ENCODE measurements at places on chromosomes 7 and 10.

GRCh38 chr7:159033956-159034355 is 110.7 kb downstream of the VIPR2 start:
- no peak for DNase-seq

DNA sequence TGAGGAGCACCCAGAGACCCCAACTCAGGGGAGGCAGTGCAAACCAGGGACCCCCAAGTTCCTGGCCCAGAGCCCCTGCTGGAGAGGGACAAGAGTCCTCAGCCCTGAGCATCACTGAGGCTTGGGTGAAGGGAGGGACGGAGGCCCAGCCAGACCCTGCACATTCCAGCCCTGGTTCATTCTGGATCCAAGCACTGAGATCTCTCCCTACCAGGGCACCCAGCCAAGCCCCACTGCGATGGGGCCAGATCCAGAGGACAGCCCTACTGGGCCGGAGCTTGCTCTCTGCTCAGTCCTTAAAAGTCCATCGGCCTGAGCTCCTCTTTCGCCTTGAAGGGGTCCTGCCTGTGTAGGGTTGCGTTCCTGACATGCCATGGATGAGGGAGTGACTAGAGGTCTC is 40.5 kb upstream of the RABGEF1 start:
- DNase-seq = no peak

DNA sequence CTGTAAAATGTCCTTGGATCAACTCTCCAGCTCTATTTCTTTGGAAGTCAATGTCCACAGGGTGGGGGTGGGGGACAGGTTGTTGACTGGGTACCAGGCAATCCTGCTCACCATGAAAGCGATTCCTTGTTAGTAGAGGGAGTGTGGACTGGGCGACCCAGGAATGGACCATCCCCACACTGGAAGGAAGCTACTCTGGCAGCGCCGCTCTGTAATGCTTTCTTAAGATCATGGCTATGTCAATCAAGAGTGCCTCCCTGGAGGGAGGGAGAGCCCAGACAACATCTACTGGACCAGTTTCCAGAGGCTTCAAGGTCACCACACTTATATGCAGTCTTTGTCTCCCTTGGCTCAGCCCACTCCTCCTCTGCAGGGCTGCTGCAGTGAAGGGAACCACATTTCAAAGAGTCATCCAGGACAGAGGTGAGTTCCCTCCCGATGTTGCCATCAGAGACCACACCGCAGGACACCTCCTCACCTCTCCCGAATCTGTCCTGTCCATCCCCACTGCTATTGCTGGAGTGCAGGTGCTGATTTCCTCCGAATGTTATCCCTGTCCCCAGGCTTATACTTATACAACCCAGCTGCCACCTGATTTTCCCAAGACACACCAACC is 6.9 kb downstream of the GIMAP5 start:
- no peak for DNase-seq

DNA sequence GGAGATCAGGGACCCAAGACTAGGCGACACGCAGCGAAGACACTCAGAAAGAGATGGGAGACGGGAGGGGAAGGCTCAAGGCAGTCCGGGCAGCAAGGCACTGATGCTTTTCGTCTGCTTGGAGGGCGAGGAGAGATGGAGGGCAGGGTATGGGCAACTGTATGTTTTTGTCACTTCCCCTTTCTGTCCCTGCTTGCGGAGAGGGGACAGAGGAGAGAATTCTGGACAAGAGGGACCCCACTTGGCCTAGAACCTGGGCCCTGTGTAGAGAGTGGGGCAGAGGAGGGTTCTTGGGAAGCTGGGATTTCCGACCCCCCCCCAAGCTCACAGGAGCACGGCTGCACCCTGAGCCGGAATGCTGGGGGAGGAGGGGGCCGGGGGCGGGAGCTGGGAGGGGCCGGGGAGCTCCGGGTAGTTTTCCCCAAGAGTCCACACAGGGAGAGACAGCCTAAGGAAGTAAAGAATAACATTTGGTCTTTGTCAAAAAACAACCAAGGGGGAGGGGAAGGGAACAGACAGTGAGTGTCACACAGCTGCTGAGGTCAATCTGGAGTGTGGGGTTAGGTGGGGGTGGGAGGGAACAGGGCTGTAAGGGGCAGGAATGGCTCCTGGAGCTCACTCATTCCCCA is 1.8 kb downstream of the LRCH4 start:
- DNase-seq = no peak

DNA sequence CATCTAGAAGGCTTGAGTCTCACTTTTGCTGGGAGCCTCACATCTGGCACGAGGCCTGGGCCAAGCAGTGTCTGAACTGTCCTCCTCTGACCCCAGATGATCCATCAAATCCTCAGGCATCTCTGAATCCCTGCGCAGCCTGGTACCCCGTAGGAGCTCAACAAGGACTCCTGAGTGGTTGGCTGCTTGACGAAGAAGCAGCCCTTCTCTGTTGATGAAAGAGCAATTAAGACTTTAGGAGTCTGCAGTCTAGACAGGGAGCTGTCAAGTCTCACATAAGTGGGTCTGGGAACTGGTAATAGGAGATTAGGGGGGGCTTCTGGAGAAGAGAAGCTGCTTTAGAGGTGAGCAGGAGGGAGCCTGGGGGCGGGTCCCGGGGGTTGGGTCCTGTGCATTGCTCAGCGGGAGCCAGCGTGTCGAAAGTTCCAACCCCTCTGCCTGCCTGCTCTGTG is 326.0 kb downstream of the RPS24 start:
- no peak for DNase-seq

DNA sequence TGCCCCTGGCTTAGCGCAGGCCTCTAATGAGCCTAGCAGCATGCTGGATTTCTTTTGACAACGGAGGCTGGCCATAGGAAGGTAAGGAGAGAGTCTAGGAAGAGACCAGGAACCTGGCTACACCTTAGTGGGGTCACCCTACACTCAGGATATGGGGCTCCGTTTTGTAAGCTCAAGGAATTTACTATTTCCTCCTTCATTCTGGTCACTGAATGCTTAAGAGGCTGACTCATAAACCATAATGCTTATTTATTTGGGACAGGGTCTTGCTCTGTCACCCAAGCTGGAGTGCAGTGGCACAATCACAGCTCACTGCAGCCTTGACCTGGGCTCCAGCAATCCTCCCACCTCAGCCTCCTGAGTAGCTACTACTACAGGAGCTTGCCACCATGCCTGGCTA is 38.4 kb downstream of the CARD11 start:
- no peak for DNase-seq

GRCh38 chr7:149607683-149608082 is 110.1 kb upstream of the ZNF746 start:
- DNase-seq = no peak

GRCh38 chr10:48800007-48800675 is 115.5 kb downstream of the WDFY4 start:
- DNase-seq = no peak

DNA sequence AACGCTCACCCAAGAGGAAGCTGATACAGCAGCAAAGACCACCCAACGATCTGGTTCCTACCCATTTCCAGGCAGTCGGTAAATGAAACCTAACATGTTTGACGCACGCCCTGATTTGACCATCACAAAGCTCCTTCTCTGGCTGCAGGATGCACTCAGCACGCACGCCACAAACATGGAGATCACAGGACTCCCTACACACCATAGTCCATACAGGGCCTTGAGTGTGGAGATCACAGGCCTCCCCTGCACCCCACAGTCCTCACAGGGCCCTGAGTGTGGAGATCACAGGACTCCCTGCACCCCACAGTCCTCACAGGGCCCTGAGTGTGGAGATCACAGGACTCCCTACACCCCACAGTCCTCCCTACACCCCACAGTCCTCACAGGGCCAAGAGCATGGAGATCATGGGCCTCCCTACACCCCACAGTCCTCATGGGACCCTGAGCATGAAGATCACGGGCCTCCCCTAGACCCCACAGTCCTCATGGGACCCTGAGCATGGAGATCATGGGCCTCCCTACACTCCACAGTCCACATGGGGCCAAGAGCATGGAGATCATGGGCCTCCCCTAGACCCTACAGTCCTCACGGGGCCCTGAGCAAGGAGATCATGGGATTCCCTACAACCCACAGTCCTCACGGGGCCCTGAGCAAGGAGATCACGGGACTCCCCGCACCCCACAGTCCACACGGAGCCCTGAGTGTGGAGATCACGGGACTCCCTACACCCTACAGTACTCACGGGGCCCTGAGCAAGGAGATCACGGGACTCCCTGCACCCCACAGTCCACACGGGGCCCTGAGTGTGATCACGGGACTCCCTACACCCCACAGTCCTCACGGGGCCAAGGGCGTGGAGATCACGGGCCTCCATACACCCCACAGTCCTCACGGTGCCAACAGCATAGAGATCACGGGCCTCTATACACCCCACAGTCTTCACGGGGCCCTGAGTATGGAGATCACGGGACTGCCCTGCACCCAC is 409.2 kb downstream of the DNAJB6 start:
- no peak for DNase-seq

DNA sequence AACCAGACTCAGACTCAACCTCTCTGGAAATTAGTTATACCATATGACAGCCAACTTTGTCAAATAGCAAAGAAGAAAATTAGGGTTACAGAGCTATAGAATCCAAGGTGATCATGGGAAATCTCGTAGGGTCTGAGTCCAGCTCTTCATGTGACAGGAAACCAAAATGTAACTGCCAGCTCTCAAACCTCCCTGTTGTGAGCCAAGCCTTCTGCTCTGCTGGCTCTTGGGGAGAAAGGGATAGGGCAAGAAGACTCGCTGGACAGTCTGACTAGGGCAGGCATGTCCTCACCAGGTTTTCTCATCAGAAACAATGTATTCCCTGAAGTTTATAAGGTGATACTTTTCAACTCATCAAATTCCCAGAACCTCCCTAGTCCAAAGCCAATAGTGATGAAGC is 63.0 kb downstream of the CDHR3 start:
- DNase-seq = no peak

GRCh38 chr7:29158795-29159423 is 12.6 kb upstream of the CPVL start:
- DNase-seq = no peak

- no peak for DNase-seq
These were observed 20.3 kb upstream of the GNAT3 start for GRCh38 chr7:80532153-80532552.

DNA sequence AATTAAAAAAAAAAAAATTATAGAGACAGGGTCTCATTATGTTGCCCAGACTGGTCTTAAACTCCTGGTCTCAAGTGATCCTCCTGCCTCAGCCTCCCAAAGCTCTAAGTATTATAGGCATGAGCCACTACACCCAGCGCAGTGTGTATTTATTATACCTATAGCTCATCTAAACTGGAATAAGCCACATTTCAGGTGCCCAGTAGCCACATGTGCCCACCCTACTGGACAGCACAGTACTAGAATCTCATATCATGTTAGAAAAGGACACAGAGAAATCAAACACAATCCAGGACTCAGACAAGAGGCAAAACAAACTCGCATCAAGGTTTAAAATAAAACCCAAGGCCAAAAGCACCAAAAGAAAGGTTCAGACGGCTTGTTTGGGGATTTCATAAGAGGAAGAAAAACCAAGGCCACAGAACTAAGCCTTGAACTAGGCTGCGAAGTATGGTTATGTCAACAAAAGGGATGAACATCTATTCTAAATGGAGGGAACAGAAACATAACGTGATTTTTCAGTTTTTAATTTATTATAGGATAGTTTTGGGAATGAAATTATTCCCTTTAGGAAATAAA is 32.3 kb downstream of the SLC16A9 start:
- no peak for DNase-seq

DNA sequence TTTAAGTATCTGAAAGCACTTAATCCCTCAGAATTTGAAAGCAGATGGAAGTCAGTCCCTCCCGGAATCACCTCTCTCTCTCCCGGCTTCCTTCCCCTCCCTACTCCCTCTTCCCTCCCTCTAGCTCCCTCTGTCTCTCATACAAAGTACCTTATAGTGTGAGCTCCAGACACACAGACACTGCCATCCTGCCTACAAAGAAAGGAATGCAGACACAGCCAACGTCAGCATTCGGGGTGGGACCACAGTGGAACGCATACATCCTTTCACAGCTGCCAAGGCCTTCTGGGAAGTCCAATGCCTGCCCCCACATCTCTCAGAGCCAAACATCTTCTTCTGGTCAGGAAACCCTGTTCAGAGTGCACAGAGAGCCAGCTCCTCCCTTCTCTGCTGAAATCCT is 9.3 kb downstream of the NOD1 start:
- DNase-seq = no peak

DNA sequence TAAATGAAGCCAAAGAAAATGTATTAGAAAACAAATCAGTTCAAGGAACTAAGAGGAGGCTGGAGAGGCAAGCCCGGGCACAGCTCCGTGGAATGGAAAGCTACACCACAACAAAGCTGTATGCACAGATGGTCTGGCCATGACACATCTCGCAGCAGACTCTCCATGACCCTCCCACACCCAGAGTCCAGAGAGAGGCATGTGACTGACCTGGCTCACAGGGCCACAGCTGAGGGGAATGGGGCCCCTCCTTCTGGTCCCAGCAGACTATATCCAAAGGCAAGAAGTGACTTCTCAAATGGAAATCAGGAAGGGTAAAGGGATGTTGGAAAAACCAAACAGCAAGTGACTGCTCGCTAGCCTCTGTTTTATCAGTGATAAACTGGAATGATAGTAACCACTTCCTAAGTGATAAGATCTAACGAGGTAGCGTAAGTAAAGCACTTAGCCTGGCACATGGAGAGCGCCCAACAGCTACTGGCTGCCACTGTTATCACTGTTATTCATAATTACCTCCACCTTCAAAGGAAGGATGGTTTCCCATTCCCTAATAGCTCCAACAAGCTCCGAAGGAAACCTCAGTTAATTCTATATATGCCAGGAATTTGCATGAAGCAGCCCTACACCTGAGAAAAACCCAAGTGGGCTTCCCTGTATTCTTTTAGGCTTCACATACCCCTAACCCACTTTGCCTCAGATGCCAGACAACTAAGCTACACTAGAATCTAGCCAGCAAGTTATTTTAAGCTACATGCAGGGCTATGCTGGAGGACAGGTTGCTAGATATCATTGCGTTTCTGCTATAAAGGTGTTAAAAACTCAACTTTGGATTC is 8.4 kb downstream of the OSBPL3 start:
- no peak for DNase-seq

GRCh38 chr7:2571409-2571808 is 12.6 kb downstream of the IQCE start:
- DNase-seq = no peak
